HL-60 (cell line): ENCODE measurements at places on chromosomes 5 and 9.

GRCh38 chr5:91443761-91444467, 60.8 kb upstream of the ARRDC3 start:
- DNase-seq: no peak

DNA sequence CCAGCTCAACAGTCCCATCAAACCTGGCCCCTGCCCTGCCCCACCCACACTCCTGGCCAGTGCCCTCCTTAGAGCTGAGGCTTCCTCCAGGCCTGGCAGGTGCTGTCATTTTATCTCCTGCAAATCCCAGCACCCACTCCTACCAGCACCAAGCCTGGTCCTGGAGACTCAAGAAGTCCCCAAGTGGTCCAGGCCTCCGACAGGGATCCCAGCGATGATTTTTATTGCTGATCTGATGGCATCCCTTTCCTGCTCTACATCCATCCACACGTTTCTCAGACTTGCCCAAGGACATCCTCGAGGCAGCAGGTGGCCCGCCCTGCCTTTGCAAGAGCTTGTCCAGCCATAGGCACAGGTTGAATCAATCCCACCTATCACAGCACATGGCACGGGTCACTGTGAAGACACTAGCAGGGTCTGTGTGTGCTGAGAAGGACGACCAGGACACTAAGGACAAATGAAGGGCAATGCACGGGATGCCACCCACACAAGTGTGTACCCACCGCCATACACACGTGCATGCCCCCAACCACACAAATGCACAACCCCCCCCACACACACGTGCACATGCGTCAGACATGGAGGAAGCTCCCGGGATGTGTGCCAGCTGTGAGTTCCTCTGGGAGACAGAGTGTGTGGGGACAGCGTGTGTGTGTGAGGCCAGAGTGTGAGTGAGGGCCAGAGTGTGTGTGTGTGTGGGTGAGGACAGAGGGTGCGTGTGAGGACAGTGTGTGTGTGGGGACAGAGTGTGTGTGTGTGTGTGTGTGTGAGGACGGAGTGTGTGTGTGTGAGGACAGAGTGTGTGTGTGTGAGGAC, 62.4 kb upstream of the UBAC1 start:
- no peak for DNase-seq

- DNase-seq: peak; percentile 36
Observed at GRCh38 chr9:99778308-99778707, 43.4 kb upstream of the NR4A3 start.

- no peak for DNase-seq
Observed at GRCh38 chr5:81233080-81233634, at the start of gene CKMT2. TSS of gene CKMT2 (plus strand) at chr5:81233322. CDS start at chr5:81251133, 17,811 bp downstream.

- no peak for DNase-seq
Observed at GRCh38 chr5:83414601-83415000, 56.9 kb upstream of the VCAN start.

GRCh38 chr9:123349691-123350480, 6.1 kb upstream of the CRB2 start:
- no peak for DNase-seq

GRCh38 chr5:126763371-126763770, 13.6 kb upstream of the LMNB1 start:
- DNase-seq: no peak

DNA sequence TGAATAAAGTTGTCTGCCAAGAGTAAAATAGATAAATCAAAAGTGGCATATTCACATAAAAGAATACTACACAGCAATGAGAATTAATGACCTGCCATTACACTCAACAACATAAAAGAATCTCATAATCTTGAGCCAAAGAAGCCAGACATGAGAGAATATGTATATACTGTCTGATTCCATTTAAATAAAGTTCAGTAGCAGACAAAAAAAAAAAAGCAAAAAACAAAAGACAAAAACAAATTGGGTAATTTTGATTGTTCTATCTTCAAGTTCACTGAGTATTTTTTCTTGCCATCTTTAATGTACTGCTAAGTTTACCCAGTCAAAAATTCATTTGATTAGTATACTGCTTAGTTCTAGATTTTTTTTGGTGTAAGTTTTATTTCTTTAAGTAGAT, 87.9 kb upstream of the TRPC7 start:
- DNase-seq: no peak

- DNase-seq: no peak
Observed at GRCh38 chr5:137273511-137273910, 225.6 kb downstream of the SPOCK1 start.

DNA sequence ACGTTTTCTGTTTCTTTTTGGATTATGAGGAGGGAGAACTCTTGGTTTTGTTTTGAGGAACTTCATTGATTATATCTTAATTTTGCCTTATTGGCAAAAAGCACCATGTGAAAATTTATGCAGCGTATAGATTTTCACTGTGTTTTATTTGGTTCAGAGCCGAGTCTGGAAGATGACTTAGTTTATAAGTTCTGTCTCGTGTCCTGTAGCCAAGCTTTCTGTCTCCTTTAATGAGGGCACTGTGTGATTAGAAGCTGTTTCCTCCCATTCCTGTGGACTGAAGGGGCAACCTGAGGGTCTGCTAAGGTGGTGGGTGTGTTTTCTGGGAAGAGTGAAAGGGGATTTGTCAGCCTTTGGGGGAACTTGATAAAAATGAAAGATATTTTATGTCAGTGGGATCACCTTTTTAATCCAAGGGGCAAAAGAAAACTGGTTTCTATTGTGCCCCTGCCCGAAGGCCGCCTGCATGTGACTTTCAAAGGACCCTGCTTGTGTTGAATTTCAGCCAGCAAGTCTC, 262.1 kb downstream of the FANCC start:
- DNase-seq: no peak

- no peak for DNase-seq
Observed at GRCh38 chr5:133368916-133369783, 243.2 kb downstream of the FSTL4 start.

- no peak for DNase-seq
Observed at GRCh38 chr9:80571953-80572352, 1000.2 kb downstream of the TLE4 start.

DNA sequence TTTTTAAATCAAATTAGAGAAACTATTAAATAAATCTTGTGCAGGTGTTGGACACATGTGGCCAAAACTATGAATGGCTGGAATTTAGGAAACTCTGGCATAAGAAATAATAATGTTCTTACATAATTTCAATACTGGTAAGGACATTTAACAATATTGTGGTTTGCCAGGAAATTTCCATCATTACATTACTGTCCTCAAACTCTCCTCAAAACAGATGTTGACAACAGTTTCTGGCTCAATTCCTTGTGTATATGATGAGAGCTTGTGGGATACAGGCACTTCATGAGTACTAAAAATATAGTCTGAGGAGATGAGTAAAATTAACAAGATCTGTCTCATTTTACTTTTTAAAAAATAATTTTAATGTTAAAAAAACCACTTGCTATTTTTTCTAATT, 27.9 kb downstream of the MCTP1 start:
- no peak for DNase-seq

DNA sequence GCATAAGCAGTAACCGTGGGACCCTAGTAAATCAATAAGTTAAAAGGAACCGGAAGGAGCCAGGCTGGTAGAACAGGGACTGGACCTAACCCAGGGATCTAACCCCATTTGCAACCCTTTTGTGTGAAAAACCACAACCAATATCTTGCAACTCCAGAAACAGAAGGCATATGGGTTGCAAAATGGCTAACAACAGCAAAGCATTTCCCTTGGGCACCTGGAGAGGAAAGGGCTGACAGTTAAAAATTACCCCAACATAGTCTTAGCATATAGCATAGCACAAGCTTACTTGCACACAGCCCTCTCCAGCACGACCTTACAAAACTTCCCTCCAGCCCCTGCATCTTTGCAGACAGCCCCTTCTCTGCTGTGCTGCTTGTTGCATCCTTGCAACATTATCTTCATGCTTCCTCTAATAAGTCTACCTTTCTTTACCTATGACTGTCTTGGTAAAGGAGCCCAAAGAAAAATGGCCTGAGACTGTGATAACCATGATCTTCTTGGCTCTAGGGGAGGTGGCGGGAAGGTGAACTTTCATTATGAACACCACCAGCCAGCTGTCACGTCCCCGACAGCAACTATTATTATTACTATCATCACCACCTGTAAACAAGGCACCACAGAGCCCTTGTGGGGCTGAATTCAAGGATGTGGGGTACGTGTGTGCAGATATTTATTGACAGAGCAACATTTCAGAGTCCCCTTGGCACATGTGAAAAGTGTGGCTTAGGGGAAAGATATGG, 49.8 kb downstream of the PRRC1 start:
- DNase-seq: peak; percentile 21

DNA sequence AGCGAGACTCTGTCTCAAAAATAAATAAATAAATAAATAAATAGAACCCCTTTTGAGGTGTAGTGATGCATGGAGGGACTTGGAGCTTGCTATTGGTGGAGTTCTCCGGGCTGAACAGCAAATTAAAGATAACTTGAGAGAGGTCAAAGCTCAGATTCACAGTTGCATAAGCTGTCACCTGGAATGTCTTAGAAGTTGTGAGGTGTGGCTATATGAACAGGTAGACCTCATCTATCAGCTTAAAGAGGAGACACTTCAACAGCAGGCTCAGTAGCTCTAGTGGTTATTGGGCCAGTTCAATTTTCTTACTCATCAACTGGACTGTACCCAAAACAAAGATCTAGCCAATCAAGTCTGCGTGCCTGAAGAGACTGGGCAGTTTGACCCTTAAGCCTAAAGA, 11.7 kb upstream of the STING1 start:
- no peak for DNase-seq

DNA sequence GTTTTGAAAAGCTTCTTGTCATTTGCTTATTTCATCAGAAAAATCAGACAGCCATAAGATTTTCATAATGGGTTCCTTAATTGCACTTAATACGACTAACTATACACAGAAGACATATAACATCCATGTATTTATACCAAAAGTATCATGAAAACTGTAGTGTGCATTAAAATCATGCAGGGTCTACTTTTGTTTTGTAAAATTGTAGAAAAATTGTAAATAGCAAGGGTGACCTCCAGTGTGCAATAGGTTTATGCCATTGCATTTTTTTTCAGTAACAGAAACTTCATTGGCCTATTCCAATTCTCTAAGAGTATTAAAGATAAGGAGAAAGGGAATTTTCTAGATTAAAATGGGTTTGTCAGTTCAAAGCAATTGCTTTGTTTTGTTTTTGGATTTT, 307.6 kb downstream of the KIAA0825 start:
- no peak for DNase-seq

- no peak for DNase-seq
Observed at GRCh38 chr9:120841930-120842684, 615 bp downstream of the PSMD5 start.

GRCh38 chr5:346229-346935, 24.9 kb downstream of the AHRR start:
- no peak for DNase-seq

- no peak for DNase-seq
Observed at GRCh38 chr9:18980189-18980588, 52.8 kb downstream of the SAXO1 start.

- peak; percentile 34 for DNase-seq
Observed at GRCh38 chr5:84381502-84382362, 2.9 kb downstream of the EDIL3 start.

- peak; percentile 5 for DNase-seq
Observed at GRCh38 chr9:114851306-114851705, 45.5 kb upstream of the TNFSF15 start.

DNA sequence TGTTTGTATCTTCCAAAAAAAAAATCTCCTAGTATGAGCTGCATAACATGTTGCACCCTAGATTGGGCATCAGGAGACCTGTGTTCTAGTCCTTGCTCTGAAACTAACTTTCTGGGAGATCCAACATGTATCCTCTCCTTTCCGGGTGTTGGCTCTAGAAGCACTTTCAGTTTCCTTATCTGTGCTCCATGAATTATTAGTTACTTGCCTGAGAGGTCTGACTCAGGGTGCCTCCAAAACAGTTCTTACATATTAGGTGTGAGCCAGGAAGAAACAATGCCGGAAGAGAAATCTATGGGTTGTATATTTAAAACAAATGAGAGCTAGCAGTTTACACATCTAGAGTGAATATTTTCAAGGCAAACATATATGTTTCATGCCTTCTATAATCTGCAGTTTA, 36.7 kb upstream of the SLC36A2 start:
- no peak for DNase-seq

DNA sequence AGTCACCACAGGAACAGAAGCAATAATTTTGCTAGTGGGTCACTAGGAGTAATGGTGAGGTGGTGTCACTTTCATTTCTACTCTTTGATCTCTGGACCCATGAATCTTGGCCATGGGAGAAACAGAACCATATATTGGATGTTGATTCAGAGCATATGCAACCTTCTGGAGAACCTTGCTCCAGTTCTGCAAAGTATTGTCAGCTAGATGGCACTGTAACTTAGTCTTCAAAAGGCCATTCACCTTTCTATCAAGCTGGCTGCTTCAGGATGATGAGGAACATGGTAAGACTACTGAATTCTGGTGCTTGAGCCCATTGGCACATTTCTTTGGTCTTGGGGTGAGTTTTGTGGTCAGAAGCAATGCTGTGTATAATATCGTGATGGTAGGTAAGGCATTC, 129.1 kb upstream of the FBN2 start:
- no peak for DNase-seq

DNA sequence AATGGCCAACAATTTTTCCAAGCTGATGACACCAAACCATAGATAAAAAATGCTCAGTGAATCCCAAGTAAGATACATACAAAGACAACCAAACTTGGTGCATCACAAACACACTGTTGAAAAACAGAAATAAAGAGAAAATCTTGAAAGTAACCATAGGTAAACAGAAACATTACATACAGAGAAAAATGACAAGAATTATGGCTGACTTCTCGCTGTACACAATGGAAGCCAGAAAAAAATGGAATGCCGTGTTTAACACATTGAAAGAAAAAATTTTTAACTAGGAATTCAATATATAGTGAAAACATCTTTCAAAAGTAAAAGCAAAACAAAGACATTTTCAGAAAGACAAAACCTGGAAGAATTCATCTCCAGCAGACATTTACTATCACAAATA, 20.6 kb downstream of the DAP start:
- DNase-seq: no peak

DNA sequence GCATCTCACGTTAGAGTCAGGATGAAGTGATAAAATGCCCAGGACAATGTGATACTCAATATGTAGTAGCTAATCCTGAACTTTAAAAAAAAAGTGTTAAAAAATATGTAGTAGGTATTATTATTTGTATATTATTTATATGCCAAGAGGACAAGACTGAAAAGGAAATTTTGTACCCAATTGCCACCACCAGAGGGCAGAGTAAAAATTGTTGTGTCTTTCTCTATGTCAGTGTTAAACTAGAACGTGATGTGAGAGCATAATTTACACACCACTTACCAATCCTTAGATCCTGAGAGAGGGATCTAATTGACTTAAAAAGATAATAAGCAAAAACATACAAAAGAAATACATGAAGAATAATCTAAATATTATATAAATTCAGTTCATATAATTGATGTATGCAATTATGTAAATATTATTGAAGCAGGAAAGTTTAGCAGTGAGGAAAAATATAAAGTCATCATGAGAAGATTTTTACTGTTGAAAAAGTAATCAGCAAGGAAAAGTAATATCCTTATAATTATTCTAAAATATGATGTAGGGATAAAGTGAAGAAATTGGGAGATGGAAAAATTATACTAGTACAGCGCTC, 288.9 kb downstream of the RAB3C start:
- no peak for DNase-seq
